SW 1271 (cell line): ENCODE measurements at places on chromosomes 6 and 20.

DNA sequence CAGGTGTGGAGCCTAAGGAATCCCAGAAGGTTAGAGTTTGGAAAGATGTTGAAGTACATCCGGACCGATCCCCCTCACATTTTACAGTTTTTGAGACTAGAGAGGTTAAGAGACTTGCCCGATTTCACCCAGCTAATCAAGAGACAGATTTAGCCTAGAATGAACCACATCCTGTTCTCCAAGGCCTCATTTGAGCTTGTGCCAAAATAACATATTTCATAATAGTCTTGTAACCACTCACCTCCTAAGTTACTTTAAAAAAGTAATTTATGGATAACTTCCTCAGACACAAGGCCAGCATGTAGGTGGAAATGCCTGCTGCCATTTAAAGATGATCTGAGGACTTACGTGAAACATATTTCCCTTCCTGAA lies 39.8 kb upstream of the ARHGAP18 start:
- peak; percentile 40 for DNase-seq

- no peak for DNase-seq
Observed at GRCh38 chr6:10771371-10771894, 23.8 kb downstream of the TMEM14B start.

GRCh38 chr20:1819311-1820137 lies 75.7 kb upstream of the SIRPA start:
- DNase-seq = no peak

- no peak for DNase-seq
Observed at GRCh38 chr20:3794701-3795420, 1.2 kb upstream of the CDC25B start.

- no peak for DNase-seq
Observed at GRCh38 chr6:816510-817084, 123.7 kb upstream of the EXOC2 start.

GRCh38 chr6:43171707-43172103 lies 636 bp downstream of the SRF start:
- no peak for DNase-seq

DNA sequence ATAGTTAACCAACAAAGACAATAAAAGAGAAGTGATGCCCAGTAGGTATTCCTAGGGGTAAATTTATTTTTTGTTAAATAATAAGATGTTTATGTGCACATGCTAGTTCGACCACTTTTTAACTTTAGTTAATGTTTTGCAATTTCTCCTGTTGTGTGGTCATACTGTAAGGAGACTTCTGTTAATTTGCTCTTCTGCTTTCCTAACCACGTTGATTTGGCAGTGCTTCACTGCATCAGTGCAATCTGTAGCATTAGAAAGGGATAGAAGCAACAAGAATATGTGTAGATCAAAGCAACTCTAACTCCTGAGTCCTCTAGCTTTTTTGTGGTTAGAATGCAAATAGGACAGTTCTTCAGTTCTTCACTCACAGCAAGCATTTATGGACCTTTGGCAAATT lies 13.9 kb downstream of the MYB start:
- no peak for DNase-seq

GRCh38 chr6:159963111-159963510 lies 5.8 kb upstream of the IGF2R start:
- DNase-seq = no peak

GRCh38 chr6:118644007-118644406 lies 7.4 kb downstream of the CEP85L start:
- DNase-seq = no peak

DNA sequence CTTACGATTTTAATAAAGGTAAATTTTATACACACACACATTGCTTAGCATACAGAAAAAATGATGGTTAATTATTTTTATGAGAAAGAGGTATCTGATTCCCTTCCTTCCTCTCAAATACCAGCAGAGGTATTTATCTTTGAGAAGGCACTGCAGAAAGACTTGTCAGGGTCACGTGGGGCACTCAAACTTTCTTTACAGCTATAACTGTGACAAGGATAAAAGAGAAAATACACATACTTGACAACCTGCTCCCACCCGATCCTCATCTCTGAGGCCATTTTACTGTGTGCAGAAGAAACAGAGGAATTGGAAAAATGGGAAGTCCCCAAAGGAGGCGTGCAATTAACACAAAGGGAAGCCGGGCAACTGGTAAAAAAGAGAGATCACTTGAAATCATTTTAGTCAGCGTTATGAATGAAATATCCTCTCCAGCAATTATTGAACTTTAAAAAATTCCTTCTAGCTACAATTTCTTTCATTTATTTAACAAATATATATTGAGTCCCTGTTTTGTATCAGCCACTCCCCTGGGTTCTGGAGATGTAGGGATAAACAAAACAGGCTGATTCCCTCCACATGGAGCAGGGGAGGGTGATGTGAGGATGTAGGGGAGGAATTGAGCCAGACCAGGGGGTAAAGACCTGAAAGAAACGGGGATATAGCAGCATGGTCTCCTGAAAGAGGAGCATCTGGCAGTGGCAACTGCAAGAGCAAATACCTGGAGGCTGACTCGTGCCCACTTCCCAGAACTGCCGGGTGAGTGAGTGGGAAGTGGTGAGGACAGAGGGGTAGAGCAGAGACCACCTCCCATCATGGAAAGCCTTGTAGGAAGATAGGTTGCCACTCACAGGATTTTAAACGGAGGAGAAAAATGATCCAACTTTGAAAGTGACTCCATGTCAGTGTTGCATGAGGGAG lies 510.3 kb downstream of the KIF16B start:
- DNase-seq = no peak

DNA sequence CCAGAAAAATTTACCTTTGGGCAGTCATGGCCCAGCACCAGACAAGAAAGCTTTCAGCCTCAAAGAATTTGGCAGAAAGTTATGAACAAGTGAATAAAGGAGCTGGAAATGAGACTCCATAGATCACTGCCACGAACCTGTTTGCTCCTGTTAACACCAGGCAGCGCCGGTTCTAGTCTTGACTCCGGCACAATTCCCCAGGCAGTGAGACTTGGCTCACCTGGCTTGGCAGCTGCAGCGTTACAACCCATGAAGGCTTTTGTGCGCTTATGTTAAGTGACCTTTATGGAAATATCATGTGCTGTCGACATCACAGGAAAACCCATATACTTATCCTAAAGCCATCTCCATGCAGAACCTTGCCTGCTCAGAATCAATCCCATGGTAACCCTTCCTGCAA lies 22.2 kb upstream of the FOXC1 start:
- no peak for DNase-seq

DNA sequence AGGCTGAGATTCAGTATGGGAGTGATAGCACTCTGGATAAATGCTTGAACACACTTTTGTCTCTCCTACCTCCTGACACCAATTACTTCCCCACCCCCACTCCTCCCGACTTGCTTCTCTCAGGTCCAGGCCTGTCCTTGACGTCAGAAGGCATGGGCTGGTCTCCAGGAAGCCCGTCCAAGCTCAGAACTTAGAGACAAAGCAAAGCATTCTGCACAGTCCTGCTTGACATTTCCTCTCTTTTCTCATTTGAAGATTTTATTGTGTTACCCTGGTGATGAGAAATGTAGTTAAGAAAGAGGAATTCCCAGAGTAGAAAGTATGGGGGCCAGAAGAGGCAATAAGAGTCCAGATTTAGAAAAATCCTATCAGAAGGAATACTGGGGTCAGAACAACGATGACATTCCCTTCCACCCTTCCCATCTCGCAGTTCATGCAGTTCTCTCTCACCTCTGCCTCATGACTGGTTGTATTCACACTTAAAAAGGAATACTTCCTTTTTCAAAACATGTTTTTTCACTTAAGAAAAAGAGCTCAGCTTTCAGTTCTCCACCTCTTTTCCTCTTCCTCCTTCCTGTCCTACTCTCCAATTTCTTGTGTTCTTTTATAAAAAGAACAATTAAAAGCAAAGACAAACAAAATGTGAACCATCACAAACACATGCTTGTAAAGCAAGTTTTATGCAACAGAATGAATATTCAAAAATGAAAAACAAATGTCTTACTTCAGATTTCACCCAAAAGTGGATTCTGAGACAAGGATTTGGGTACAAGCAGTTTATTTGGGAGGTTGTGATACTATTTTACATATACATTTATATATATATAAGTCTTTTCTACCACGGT lies 18.5 kb upstream of the FAM184A start:
- no peak for DNase-seq

DNA sequence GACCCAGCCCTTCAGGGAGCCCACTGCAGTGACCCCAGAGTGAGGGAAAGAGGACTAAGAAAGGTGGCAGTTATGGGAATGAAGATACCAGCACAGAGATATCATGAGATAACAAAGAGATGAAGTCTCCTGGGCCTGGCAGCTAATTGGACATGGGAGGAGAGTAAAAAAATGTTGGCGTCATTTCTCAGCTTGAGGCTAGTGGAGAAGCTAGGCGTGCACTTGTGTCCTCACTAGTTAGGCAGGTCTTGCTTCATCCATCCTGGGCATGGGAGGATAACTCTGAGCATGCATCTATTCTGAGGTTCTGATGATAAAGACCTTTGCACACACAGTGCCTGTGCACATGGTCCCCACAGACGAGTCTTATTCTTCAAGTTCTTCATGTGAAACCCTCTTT lies 4.1 kb upstream of the GFOD1 start:
- no peak for DNase-seq

- DNase-seq = no peak
Observed at GRCh38 chr20:37803438-37804307, 99.3 kb upstream of the VSTM2L start.

DNA sequence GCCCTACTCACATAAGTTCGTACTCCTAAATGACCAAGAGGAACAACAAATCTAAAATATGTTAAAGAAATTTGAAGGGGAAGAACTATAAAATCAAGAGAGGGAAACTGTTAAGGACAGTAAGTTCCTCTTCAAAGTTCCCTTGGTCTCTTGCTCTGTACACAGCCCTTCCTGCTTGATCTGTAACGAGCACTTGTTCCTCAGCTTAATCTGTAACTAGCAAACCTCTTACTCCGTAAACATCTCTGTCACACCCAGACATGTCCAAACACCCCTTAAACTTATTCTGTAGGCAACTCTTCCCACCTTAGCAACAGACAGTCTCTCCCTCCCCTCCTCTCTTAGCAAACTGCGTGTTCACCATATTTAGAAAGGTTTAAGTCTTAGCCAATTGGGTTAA lies 29.9 kb downstream of the PLN start:
- no peak for DNase-seq

DNA sequence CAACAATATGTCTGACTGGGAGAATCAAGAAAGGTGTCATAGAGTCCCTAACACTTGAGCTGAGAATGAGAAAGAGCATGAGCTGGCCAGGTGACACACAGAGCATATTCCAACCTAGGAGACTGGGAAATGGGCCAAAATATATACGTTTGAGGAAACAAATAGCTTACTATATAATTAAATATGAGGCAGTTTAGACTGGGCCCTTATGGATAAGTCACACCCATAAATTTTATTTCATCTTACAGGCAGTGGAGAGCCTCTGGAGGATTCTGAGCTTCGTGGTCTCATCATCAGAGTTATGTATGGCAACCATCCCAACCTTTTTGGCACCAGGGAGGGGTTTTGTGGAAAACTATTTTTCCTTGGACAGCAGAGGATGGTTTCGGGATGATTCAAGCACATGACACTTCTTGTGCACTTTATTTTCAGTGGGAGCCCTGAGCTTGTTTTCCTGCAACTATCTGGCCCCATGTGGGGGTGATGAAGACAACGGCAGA lies 12.9 kb upstream of the NQO2 start:
- no peak for DNase-seq

GRCh38 chr6:27836783-27837624 lies 75.2 kb downstream of the OR2B2 start:
- peak; percentile 88 for DNase-seq

GRCh38 chr6:51992876-51993275 lies 94.5 kb downstream of the PKHD1 start:
- no peak for DNase-seq

DNA sequence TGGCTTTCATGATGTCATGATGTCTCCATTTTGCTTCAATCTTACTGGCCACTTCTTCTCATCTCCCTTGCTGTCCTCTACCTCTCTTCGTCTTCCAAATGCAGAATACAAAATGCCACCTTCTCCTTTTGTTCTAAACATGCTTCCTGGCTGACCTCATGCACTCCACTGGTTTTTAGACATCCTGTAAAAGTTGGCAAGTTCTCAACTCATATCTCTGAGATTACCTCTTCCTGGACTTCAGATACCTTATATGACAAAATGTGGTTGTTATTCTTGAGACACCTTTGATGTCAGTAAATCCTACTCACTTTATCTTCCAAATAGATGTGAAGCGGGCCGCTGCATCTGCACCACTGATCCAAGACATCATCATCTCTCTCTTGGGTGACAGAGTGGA lies 212.7 kb upstream of the FOXA2 start:
- no peak for DNase-seq

DNA sequence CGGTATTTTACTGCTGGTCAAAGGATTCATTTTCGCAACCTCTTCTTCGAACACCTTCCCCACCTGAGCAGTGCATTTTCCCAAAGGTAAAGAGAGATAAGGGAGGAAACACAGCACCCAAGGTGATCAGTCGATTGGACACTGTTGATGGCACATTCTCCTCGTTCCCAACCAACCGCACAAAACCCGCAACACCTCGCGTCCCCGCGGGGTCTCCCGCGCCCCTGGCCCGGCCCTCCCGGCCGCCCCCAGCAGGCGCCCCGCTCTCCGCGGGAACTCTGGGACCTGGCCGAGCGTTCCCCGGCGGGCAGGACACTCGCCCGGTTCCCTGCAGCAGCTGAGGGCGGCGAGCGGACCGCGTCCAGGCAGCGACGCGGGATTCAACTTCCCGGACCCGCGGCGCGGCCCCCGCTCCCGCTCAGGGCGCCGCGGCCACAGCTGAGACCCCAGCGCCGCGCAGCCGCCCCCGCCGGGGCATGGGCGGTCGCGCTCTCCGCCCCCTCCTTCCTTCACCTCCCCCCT lies 506 bp downstream of the RGS17 start:
- DNase-seq = no peak

GRCh38 chr20:31972471-31973021 lies 4.6 kb downstream of the XKR7 start:
- DNase-seq = no peak

DNA sequence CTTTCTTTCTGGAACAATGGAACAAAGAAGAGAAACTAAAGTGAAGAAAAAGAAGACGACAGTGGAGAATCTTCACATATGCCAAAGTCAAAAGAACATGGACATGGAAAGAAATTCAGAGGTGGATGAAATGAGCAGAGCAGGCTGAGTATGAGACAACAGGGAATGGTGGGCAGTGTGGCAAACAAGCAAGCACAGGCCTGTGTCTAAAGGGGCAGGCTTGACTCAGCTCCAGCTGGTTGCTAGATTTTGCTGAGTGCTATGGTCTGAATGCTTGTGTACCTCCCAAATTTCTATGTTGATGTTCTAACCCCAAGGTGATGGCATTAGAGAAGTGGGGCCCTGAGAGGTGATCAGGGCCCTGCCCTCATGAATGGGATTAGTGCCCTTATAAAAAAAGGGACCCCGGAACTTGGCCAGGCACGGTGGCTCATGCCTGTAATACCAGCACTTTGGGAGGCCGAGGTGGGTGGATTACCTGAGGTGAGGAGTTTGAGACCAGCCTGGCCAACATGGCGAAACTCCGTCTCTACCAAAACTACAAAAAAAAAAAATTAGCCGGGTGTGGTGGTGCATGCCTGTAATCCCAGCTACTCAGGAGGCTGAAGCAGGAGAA lies 49.6 kb downstream of the ZMYND8 start:
- DNase-seq = no peak
